ENCODE measurements at places on chromosomes 5 and 9.

DNA sequence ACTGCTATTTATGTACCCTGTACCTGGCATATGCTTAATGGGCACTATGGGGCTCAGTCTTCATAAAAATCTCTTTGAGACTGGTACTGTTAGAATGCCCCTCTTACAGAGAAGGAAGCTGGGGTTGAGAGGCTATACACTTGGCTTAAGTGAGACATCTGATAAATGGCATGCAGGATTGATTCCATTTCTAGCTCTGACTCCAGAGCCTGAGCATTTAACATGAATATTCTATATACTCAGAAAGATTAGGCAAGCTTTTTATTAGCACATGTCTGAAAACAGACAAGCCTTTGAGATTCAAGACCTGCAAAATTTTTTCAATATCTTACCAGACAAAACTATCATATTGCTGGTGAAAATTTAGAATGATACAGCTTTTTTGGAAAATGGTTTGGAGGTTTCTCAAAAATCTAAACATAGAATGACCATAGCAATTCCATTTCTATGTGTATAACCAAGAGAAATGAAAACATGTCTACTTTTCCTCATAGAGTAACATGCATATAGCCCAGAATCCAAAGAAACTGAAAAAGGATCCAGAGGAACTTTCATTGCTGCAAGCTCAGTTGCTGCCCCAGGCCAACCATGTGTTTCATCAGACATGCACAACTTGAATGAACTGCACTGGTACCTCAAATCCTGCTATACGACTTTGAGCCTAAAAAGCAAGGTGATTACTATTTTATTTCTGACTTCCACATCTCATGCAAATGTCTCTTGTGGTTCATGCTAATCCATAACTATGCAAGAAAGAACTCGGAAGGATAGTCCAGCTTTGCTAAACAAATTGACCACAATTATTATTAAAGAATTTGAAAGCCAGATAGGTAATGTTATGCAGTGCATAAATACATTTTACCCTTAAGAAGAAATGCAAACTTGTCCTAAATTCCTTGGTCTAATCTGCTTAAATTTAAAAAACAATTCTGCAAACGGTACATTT lies 389.0 kb upstream of the GRIA1 start:
- DNase-seq = no peak

GRCh38 chr5:88743231-88743834 lies 139.7 kb downstream of the MEF2C start:
- no peak for DNase-seq

- no peak for DNase-seq
Measured at GRCh38 chr9:131899296-131900228, 159.7 kb upstream of the RAPGEF1 start.

GRCh38 chr5:154214371-154215106 lies 24.0 kb downstream of the GALNT10 start:
- DNase-seq = no peak

DNA sequence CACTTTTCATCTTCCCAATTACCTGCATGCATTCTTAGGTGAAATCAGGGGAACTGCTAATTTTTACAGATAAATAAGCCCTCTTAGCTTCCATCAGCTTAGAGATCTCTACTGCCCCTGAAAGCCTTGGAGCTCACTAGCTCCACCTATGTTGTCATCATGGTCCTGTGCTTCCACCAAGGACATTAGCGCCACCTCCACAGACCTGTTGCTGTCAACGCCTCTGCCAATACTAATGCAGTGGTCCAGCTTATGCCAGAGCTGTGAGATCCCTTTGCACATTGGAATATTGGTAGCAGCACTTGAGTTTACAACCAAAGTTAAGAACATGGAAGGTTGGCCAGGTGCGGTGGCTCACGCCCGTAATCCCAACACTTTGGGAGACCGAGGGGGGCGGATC lies 7.7 kb upstream of the SHISAL2B start:
- no peak for DNase-seq

DNA sequence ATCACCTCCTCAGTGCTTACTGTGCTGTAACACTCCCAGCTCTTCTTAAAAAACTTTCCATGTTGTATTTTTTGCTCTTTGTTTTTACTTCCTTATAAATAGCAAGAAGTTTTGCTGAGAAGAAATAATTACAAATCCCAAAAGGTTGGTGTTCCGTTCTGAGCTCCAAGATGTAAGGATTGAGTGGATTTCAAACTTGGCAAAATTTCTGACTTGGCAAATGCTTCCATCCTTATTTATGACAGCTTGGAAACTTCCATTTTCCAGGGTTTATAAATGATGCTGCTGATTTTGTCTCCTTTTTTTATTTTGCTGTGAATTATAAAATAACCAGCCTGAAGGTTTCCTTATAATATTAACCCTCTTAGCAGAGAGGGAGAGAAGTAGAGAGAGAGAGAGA lies 151.9 kb downstream of the NTRK2 start:
- DNase-seq = no peak

- peak; percentile 90 for DNase-seq
Measured at GRCh38 chr5:73448463-73449136, at the start of gene FOXD1. Gene FOXD1 (minus strand): TSS chr5:73448777. CDS start chr5:73448362, 415 bp downstream.

DNA sequence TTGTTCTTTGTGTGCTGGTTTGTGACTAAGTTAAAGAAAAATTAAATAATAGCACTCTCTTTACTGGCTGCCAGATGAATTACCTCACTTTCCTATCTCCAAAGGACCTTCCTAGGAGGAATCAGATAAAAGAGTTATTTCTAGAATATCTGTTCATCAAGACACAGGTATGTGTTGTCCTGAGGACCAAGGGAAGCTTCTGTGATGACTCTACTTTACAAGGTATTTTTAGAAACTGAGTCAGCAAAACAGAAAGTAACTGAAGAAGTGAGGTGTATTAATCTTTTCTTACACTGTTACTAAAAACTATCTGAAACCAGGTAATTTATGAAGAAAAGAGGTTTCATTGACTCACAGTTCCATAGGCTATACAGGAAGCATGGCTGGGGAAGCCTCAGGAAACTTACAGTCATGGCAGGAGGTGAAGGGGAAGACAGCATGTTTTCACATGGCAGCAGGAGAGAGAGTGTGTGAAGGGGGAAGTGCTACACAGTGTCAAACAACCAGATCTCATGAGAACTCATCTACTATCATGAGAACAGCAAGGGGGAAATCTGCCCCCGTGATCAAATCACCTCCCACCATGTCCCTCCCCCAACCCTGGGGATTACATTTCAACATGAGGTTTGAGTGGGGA lies 189.2 kb upstream of the DMAC1 start:
- DNase-seq = no peak

- no peak for DNase-seq
Measured at GRCh38 chr5:168438349-168438748, 47.9 kb upstream of the RARS1 start.

DNA sequence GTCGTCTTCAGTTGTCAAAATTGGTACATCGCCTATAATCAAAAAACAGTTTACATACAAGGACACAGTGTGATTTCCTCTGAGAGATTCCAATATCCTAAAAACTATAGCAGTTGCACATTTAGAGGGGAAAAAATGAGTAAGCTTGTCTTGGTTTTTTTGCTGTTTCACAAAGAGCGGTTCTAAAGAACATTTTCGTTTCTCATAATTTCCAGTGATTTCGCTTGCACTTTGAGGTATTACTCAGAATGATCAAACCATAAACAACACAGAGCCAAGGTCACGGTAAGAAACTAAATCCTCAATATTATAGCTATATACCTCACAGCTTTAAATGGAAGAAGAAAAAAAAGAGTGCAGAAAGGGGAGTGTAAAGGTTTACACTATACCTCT lies 861 bp downstream of the MTX3 start:
- no peak for DNase-seq

- DNase-seq = no peak
Measured at GRCh38 chr9:75039801-75040200, 11.7 kb upstream of the CARNMT1 start.

DNA sequence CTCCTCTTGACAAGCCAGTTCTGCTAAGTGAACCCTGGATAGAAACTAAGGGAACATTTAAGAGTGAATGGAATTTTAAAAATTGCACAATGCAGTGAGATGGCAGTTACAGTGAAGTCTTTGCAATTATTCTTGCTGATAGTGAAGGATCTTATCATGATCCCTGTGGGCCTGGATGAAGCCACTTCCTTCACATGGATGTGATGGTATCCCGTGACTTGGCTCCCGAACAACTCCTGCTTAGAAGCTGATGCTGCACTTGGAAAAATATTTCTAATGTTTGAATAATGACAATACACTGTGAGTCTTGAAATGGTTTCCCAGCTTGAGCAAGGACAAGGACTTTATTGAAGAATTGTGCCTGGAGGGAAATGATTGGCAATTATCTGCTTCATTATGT lies 49.2 kb upstream of the NTRK2 start:
- DNase-seq = no peak

- DNase-seq = no peak
Measured at GRCh38 chr5:135095052-135095715, 61.2 kb upstream of the PITX1 start.

DNA sequence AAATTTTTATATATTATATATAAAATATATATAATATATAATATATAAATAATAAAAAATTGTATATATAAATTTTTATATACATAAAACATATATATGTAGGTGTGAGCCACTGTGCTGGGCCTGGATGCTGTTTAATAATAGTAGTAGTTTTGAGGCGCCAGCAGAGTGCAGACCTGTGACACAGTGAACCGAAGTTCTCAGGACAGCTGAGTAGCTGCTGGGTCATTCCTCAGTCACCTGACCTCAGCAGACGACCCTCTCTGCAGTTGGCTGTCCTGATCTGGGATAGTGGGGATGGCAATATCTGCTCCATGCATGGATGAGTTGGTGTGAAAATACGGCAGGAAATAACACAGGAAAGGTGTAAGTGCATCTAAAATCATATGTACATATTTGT lies 3.3 kb upstream of the SNX18 start:
- DNase-seq = no peak

DNA sequence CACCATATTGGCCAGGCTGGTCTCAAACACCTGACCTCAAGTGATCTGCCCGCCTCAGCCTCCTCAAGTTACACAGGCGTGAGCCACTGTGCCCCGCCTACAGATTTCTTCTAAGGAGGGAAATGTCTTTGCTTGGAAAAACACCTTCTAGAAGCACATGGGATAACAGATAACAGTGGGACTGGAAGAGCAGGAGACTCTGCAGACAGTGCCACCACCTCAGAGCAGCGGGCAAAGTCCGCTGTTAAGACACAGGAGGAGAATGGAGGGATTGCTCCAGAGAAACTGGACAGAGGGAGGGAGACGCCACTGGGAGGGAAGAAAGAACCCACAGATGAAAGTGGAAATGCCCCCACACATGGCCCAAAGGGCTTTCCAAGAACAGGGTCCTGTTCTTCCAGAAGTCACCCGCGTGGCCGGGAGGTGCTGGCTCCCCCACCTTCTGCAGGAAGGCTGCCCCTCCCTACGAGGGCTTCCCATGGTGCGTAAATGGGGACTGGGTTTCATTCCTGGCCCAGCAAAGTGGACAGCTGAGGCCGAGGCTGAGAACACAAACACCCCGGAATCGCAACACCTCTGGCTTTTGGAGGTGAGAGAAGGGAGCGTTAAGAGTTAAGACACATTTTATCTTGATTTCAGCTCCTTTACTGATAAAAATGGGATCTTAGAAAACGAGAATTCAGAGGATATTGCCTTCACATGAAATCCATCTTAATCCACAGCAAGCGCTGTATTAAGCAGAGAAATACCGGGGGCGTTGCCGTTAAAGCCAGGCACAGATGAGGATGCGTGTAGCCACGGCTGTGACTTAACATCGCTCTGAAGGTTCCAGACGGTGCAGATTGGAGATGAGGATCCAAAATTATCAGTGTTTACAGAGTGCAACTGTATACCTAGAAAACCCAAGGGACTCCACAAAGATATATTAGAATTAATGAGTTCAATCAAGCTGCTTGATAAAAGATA lies 11.2 kb downstream of the ADAMTS2 start:
- no peak for DNase-seq

- no peak for DNase-seq
Measured at GRCh38 chr5:59905188-59905587, 11.7 kb upstream of the PDE4D start.

DNA sequence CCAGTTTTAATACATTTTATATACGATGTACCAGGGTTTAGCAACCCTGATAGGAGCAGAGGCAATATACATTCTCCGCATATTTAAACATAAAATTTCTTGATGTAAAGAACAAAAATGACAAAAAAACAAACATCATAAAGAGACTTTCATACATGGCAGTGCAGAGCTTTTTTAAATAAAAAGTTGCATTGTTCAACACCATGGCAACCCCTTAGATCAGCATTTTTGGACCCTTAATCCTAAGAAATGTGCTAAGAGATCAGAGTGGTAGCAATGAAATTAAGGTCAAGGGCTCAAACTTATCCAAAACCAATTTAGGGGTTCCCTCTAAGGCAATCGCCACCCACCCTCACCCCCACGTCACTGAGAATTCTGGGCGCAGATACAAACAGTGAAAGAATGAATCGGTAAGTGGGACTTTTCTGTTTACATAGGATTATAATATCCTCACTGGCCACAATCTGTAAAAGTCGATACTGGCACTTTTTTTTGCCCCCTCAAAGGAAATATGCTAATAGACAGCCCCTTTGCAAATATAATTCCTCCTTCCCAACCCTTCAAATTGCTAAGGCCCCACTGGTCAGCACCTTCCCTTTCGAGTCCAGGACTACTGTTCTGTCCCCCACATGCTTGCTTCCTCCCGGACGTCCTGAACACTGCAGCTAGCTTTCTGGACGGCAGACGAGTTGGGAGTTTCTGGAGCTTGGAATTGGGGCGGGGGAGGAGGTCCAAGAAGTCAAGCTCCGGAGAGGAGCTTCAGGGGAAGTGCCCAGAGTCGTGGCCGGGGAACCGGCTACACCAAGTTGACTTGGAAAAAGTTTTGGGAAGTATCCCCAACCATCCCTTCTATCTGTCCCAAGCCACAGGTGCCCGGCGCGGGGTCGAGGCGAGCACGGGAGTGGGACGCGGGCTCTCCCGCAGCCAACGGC lies 2.2 kb downstream of the GAS1 start:
- no peak for DNase-seq

GRCh38 chr9:83937861-83938455 lies 16.7 kb upstream of the KIF27 start:
- DNase-seq = no peak

DNA sequence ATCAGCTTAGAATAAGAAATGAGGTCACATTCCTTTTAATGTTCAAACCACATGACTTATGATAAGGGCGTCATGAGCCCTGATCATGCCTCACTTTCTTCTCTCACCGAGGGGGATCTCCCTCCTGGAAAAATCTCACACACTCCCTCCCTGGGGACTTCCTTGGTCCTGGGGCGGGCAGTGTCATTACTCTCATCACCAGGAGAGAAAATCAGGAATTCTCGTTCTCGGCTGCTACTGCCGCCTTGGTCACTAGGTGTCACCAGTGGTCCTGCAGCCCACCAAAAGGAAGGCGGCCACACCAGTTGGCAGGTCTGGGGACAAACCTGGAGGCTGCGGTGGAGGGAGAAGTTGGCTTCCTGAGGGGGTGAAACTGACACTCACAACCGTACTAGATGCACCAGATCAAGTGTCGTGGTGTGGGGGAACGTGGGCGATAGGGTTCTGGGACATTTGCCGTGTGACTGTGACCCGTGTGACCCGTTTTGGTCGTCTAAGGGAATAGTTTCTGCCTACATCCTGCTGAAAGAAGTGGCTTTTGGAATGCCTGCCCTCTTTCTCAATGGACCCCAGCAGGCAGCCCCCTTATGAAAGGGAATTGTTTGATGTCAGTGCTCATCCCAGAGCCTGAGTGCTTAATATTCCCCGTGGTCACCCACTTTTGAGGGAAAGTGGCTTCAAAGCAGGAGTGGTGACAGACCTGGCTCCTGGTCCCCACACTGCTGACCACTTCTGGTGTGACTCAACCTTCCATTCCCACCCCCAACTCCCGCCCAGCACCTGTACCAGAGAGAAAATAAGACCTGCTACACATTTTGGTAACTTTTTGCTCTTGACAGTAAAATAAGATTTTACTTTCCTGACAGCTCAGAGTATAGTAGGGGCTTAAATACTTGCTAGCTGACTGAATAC lies 63.2 kb downstream of the ACER2 start:
- peak; percentile 25 for DNase-seq
